ENCODE measurements at places on chromosomes 7 and 10.

DNA sequence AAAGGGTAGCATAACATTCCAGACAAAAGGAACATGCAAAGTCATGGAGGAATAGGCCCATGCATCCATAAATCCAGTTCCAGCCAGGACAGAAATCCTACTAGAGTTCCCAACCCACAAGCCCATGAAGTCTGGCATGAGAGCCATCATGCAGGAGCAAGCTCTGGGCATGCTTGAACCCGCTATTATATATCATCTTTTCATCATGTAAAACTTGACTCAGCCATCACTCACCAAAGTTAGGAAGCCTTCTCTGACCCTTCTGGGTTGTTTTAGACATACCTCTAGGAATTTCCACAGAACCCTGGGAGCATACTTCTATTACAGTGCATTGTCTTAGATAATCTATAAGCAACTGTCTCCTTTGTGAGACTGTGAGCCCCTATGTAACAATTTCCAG, 293.0 kb upstream of the NPSR1 start:
- no peak for DNase-seq

DNA sequence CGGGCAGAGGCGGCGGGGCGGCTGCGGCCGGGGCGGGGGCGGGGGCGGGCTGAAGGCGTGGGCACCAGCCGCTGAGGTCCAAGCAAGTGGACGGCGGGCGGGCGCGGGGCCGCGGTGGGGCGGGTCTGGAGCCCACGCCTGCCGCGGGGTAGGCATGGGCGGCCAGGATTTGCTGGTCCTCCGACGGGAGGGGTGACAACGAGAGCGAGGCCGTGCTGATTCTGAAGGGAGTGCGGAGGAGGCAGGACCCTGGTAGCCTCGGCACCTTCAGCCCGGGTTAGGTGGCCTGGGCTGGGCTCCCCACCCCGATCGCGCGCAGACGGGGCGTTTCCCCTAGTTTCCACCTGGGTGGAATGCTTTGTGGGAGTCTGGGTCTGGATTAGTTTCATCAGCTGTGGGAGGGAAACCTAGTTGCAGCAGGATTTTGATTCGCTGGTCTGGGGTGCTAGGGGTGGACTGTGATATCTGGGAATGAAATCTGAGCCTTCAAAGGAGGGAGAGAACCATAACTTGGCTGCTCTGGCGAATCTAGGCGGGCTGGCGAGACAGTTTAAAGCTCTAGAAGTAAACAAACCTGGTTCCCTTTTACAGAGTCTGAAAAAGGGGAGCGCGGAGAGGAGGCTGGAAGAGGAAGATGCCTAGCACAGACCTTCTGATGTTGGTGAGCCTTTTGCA, 609 bp downstream of the SGPL1 start:
- peak; percentile 21 for DNase-seq

GRCh38 chr7:10838228-10838627, 135.4 kb upstream of the PHF14 start:
- no peak for DNase-seq

GRCh38 chr7:71096351-71096750, 35.6 kb upstream of the GALNT17 start:
- DNase-seq, result no peak

DNA sequence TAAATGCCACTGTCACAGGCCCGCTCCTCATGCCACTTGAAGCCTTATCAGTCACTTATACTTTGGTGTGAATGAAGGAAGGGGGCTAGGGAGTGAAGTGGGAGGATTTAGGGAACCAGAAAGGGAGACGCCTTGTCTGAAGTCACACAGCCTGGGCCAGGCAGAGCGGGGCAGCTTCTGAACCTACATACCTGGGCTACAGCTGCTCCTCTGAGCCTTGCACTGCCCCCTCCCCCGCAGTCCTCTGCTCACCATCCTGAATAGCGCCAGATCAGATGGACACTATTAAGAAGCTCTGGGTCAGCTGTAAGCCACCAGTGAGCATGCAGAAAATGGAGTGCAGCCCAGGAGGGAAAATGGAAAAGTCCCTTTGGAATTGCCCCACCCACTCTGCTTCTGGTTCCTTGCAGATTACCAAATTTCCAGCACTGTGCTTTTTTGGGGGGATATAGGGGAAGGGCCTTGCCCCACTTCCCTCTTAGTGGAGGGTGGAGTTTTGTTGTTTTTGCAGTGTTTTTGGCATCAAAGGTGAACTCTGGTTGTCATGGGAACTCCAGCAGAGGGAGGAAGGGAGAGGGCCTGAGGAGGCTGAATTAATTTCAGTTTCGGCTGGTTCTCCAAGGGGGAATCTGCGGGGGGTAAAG, 35.0 kb upstream of the ADCYAP1R1 start:
- DNase-seq, result no peak

Measured in COR-L47 (cell line).